ENCODE measurements at places on chromosomes 3 and 15.

DNA sequence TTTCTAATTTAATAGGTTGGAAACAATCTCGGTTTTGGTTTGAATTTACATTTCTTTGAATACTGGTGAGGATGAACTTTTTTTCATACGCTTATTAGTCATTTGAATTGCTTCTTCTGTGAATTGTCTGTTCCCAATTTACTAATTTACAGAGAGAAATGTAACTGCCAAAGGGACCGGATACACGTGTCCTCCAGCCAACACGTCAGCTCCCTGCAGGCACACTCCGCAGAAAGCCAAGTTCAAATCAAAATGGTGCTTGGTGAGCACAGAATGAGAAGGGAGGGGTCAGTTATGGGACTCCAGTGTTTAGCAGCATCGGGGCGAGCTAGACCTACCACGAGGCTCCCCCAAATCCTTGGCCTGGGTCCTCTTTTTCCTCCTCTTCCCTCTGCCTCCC is 10.8 kb upstream of the TSEN2 start:
- no peaks in the 10 kb centered on the region for H3K36me3 ChIP-seq
- no peak for DNase-seq
- H3K27ac ChIP-seq: no peak overlapping the region
- no peak overlapping the region for H3K4me3 ChIP-seq

DNA sequence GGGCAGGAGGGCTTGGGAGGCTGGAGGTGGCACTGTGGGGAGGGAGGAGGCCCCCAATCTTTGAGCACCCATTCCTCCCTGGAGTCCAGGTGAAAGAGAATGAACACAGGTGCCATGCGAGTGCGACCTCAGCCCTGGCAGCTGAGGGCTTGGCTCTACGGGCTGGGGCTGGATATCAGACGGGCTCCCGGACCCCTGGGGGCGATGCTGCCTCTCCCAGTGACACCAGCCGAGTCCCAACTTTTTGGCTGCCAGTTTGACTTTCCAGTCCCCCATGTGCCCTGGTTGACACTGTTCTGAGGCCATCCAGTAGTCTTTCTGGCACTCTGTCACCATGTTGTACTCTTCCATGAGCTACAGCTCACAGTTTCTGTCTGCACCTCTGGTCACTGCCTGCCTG is 1.2 kb downstream of the VILL start:
- H3K27me3 ChIP-seq: no peaks in the 10 kb centered on the region
- H3K4me3 ChIP-seq: no peak overlapping the region
- H3K4me1 ChIP-seq: no peaks in the 10 kb centered on the region
- DNase-seq: peak; percentile 47

GRCh38 chr3:10745392-10745791 is 70.6 kb upstream of the SLC6A11 start:
- DNase-seq: no peak
- no peaks in the 10 kb centered on the region for H3K36me3 ChIP-seq
- H3K4me1 ChIP-seq: no peaks in the 10 kb centered on the region
- H3K4me3 ChIP-seq: no peak overlapping the region

DNA sequence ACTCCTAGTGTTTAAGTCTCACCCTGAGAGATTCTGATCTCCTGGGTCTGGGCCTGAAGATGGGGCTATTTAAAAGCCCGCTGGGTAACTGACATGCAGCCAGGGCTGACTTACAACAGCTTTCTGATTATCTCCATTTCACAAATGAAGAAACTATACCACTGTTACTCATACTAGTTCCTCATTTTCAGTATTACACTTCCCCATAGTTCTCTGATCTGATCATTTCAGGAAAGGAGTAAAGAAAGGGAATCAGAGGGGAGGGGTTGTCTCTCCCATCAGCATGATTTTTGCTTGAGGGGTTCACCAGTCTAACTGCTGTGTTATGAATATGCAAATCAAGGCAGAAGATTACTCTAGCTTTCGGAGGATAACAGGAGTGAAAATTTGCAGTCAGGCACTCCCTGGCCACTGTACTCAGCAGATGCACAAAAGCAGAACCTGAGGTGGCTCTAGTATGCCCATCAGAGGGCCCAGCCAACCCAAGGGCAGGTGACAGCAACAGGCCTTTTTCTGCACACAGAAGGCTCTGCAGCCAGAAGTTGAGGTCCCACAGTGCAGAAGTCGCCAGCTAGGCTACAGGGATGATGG is 59.4 kb downstream of the DAPK2 start:
- H3K4me3 ChIP-seq: no peak overlapping the region
- no peak for DNase-seq
- peak overlapping the region; percentile 72 for H3K27ac ChIP-seq
- no peaks in the 10 kb centered on the region for H3K36me3 ChIP-seq
- H3K4me1 ChIP-seq: peaks cover 17% of the 10 kb centered on the region
- no peaks in the 10 kb centered on the region for H3K27me3 ChIP-seq

DNA sequence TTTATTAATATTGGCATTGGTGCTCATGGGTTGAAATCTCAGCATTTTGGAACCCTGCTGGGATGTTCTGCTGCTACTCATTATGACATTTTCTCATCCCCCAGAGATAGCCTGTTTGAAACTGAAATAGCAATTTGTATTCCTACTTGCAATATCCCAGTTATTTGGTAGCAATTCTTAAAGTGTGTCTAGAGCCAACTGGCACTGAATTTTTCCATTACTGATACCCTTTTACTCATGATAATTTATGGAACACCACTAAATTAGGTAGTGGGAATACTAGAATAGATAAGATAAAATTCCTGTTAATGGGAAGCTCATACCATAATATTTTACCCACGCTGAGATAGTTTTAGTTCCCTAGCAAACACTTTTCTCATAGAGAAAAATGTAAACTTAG is 309.3 kb downstream of the SV2B start:
- peaks cover 17% of the 10 kb centered on the region for H3K4me1 ChIP-seq
- H3K27me3 ChIP-seq: no peaks in the 10 kb centered on the region
- no peak for DNase-seq
- no peak overlapping the region for H3K4me3 ChIP-seq
- H3K27ac ChIP-seq: no peak overlapping the region
